ENCODE measurements at places on chromosomes 3 and 15.

GRCh38 chr3:167394003-167394402 is 13.9 kb upstream of the ZBBX start:
- DNase-seq, result no peak

DNA sequence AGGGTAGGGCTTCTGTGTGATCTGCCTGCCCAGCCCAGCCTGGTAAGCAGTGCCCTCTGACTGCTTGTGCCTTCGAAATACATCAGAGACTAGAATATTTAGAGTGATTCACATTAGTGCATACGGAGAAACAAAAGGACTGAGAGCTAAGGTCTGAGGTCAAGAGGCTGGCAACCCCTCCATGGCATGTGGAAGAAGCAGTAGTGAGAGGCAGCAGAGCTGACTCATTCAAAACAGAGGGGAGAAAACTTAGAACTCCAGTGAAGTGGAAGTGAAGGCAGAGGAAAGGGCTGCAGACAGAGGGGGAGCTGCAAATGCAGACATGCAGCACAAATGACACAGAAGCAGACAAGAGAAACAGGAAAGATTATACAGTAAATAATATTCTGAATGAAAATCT is 61.6 kb downstream of the ULK4 start:
- no peak for DNase-seq

DNA sequence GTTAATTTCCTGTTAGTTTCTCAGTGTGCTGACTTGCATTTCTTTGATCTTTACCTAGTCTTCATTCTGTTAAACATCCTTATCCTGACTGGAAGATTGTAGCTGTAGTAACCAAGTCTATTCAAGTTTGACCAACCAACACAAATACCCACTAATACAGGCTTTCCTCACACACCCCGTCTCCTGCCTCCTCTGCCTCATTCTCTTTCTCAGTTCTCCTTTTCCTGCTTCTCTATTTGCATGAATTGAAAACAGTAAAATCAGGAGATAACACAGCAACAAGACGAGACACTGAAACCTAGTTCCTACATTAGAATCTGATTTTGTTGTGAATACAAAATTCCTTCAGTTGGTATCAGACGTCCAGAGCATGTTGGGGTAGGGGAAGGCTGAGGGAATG is 116.9 kb upstream of the ARPP21 start:
- no peak for DNase-seq

- DNase-seq, result no peak
Observed at GRCh38 chr3:52983336-52983807, 62.5 kb downstream of the SFMBT1 start.

- DNase-seq, result no peak
Observed at GRCh38 chr15:43867096-43867495, 40.3 kb downstream of the WDR76 start.

GRCh38 chr3:120931593-120931992 is 23.6 kb downstream of the STXBP5L start:
- DNase-seq, result no peak

GRCh38 chr3:66302288-66302687 is 81.5 kb downstream of the SLC25A26 start:
- DNase-seq, result no peak

DNA sequence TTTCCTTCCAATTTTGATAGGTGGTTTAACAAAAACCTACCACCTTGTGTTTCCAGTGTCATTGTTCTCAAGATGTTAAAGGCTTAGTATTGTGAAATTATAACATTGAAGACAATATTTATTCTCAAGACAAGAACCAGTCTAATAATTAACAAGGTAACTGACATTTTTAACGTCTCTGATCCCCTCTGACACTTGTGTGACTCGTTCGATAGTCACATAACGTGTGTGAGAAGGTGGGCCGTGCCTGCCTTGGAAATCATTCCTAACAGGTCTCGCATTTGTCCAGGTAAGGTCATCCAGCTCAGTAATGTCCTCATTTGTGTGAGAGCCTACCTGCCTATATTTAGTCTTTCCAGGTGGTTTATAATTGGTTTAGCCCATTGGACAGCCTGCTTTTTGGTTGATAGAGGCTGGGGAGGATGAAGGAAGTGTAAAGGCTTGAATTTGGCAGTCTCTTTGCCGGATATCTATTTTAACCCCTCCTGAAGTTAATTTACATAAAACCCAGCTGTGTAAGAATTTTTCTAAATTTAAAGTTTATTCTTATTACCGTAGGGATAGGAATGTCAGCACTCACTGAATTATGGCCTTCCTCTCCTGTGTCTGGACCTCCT is 94.4 kb downstream of the AKAP13 start:
- no peak for DNase-seq

DNA sequence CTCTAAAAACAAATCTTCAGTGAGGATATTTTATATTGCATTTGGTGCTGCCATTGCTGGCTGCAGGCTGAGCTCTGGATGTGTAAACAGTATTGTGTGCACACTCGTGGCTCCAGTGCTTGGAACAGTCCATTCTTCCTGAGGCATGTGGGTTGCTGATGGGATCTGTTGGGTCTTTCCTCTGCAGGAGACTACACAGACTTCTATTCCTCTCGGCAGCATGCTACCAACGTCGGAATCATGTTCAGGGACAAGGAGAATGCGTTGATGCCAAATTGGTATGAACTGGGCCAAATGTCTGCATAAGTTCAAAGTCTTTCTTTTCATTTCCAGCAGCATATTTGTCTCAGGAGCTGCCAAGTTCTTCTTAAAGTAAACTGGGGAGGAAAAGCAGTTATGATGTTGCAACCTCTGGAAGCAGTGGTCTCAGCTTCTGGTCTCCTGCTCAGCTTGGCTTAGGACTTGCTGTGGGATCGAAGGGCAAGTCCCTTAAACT is 9.3 kb downstream of the FAH start:
- no peak for DNase-seq

- no peak for DNase-seq
Observed at GRCh38 chr3:67437090-67437489, 217.3 kb downstream of the SUCLG2 start.

DNA sequence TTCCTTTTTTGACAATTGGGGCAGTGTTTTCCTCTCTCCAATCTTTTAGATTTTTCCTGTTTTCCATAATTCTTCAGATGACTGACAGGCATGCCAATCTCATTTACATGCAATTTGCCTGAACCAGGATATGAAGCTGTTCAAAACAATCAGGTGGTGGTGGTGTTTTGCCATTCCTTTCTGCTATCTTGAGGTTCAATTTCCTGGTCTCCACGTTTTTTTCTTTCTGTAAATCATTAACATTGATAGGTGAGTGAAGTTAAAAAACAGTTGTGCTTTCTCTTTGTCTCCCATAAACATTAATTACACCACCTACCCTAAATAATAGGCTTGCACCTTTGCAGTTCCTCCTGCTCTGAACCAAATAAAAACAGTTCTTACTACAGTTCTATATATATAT is 49.1 kb downstream of the C2CD4A start:
- no peak for DNase-seq

DNA sequence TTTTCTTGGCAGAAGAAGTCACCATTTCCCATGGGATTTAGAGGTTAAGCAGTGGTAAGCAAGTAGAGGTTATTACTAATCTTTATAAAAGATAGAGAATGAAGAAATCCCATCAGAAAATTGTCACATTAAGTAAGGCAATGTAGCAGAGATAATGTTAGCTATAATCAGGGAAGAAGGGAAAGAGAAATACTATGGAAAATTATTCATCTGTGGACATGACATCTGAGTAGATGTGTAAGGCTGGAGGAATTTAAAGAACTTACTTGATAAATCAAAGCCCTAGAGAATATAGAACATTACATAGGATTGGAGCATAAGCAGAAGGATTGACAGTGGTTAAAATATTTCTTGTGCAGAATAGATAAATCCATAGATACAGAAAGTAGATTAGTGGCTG is 553.1 kb upstream of the CBLB start:
- DNase-seq, result no peak
